H7 (cell line): ENCODE measurements at places on chromosomes 5 and 9. TPM values are rescaled to one million over a fixed set of nuclear protein-coding genes. Genes with fewer than 3 reads are reported as not detected.

GRCh38 chr5:95988877-95989276, 27.2 kb upstream of the ELL2 start:
- DNase-seq = no peak

- no peak for DNase-seq
Measured at GRCh38 chr5:168851902-168852321, 272.7 kb upstream of the PANK3 start.

Gene SLC6A3
- total RNA-seq = 0.07 TPM in 2 replicates

- no peak for DNase-seq
Measured at GRCh38 chr9:447230-448025, 232.8 kb downstream of the DOCK8 start.

DNA sequence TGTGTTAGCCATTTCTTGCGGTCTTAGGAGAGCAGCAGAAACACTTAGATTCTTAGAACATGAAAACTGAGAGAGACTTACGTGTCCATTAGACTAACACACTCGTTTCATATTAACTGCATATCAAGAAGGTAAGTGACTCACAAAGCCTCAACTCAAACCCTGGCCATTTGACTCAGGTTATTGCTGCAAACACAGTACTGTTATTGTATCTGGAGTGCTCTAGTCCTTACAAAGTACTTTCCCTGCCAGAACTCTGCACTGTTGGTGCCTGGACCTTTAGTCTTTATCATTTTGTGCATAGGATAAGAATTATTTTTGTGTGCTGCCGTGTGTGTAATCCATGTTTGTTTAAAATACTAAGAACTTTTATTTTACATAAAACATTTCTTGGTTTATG, 155.7 kb downstream of the FBXL7 start:
- DNase-seq = no peak

Gene IQGAP2
- 36.8 and 80.7 TPM in 2 replicates for total RNA-seq

DNA sequence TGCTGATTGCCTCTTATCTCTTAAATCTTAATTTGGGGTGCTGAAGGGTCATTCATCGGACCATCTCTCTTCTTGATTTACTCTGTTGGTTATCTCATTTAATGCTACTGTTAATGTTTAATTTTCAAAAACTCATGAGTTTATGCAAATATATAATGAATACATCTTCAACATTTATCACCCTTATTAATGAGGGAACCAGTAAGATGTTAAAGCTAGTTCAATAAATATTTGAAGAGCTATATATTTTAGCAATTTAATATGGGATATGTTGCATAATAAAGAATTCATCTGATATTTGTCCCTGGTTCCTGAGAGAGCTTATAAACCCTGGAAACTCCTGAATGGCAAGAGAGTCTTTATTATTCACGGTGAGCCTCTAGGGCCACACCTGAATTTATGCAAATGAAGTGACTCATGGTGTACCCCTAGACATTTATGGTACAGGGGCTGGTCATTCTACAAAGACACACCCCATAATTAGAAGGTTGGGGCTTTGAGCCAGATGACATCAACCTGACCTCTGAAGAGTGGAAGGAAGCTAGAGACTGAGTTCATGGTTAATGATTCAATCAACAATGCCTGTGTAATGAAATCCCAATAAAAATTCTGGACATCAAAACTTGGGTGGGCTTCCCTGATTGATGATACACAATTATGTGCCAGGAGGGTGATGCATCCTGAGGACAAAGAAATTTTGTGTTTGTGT, 339.5 kb upstream of the ZNF608 start:
- DNase-seq = no peak

DNA sequence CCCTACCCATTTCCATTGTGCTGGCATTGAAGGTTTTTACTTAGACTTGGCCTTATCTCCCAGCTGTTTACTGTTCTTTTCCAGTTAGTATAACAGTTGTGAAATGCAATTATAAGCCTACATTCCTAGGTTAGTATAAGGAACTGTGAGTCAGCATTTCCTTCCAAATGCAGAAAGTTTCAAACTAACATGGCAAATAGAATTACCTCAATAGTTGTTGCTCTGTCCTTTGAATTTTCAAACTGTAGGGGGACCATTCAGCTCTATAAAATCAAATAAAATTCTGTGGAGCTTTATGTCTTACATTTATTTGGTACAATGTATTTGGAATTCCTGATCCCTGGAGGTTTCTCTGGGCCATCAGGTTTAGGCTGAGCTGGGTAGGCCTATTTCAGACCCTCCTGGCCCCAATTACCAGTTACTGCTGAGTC, 47.2 kb downstream of the ARHGEF28 start:
- DNase-seq = no peak

- DNase-seq = no peak
Measured at GRCh38 chr9:108297073-108297472, 558.7 kb downstream of the ACTL7B start.

Gene SLC4A9
- total RNA-seq = 0.33 TPM in 1 of 2 replicates, not detected in the other

Gene MPDZ
- total RNA-seq = 22.2 and 30.6 TPM in 2 replicates

- no peak for DNase-seq
Measured at GRCh38 chr5:169944115-169944514, 36.2 kb downstream of the INSYN2B start.

DNA sequence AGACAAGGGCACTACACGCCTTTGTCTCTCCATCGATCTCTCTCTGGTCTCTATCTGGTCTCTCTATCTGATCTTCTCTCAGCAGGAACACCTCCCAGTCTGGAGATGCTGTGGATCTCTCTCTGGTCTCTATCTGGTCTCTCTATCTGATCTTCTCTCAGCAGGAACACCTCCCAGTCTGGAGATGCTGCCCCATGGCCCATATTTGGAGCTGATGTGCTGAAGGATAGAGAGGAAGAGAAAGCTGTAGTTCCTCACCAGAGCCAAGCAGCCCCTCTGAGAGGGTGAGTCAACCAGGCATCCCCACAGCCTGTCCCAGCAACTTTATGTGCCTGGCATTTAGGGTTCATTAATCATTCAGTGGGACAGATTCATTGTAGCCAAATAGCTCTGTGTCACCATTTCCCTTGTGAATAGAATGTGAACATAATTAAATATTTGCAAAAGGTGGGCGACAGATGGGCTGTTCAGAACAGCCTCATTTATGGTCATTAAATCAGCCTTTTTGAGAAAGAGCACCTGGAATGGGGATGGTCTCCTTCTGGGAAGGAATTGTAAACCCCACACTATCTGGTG, 189.3 kb upstream of the MAST4 start:
- no peak for DNase-seq

GRCh38 chr9:131358556-131358955, 35.3 kb upstream of the PRRC2B start:
- DNase-seq = no peak

DNA sequence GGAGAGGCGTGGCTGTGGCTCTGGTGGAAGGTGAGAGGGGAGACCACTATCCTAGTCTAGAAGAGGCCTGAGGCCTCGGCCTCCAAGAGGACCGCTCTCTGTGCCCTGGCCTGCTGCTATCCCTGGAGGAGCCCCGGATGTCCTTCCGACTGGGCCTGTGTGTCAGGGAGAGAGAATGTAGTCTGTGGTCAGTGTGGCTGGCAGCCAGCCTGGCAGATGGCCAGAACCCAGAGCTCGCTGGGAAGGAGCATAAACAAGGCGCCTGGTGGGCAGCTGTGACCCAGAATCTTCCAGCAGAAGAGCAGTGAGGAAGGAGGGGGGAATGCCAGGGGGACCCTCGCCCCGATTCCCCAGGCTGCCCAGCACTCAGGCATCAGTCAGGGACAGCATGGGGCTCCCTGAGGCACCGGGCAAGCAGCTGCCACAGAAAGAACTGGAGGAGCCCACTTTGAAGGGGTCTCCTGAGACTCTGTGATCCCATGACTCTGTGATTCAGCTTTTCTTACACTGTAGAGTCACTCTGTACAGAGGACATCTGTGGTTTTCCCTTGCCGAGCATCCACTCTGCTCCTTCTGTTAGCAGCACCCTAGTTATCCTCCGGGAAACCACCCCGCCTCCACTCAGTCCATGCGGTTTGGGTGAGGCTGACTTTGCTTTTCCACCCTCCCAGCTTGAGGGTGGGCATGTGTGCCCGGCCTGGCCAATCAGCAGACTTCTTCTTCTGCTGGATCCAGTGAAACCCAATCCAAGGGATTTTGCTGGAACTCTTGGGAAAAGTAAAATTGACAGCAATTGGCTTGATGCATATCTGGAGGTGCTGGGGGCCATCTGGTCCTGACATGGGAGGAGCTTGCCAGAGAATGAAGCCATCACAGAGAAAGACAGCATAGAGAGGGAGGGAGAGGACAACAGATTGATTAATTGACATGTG, 46.2 kb upstream of the PWWP2A start:
- DNase-seq = peak; percentile 79

Gene AQP3
- 0.18 and 2.6 TPM in 2 replicates for total RNA-seq

GRCh38 chr9:77763566-77763965, 115.4 kb upstream of the GNA14 start:
- no peak for DNase-seq

DNA sequence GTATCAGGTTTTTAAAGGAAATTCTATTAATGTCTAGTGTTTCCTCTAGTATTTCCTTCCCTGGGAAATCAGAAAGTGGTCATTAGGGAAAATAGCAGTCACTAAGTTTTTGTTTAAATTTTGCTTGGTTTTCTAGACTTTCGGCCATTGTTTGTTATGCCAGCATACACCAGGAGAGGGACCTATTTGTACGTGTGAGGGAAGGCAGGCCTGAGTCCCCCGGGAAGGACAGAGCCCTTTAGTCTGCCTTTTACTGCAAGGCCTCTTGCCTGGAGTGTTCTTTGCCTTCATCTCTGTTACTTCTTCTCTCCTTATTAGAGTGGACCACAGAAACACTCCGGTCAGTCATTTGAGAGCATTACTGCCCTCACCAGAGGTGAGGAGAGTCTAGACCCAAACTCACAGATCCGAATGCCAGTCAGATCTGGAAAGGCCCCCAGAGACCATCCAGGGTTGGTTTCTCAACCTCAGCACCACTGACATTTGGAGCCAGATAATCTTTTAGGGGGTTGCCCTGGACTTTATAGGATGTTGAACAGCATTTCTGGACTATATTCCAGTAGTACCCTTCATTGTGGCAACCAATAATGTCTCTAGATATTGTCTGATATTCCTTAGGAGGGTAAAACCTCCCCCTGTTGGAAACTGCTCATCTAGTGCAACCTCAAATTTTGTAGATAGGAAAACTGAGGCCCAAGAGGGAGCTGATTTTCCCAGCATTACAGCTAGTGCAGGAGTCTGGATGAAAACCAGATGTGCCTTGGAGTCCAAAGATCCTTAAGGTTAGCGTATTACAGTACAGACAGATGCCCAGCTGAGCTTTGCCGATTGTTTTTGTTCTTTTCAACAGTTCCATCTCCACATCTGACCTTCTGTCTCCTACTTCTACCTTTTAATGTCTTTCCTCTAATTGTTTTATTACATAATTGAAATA, 93.0 kb upstream of the NIPAL4 start:
- DNase-seq = peak; percentile 74

- no peak for DNase-seq
Measured at GRCh38 chr5:96149546-96149945, 187.9 kb upstream of the ELL2 start.

GRCh38 chr5:14241141-14241540, 98.0 kb downstream of the TRIO start:
- no peak for DNase-seq

DNA sequence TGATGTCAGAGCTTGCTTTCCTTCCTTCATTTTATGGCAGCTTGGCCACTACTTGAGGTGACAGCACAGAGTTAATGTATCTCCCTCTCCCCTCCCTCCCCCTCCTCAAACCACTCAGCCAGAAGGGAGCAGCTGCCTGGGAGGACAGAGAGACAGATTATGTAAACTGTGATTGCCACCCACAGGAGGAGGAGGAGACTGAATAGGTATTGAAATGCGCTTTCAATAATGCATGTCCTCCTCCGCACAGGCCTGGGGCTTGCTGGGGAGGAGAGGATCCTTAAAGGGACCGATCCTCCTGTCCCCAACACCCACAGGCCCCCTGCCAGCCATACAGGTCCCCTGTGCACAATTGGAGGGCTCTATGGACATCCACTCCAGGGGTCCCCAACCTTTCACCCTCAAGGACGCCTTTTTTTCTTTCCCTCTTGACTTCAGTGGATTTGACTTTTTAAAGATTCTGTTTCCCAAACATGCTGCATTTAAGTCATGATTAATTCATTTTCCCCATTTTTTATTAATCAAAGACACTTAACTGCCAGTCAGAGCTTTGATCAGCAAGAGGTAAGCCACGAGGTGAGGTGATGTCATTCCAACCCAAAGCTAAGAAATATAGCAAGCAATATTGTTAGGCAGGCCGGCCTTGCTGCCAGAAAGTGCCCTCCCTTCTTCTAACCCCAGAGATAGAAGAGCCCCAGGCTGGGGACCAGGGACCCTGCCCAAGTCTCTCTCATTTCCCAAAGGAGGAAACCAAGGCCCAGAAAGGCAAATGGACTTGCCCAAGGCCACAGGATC, 47.5 kb upstream of the CPLX2 start:
- peak; percentile 87 for DNase-seq

Gene SLC1A3
- 48.8 and 58.9 TPM in 2 replicates for total RNA-seq

Gene LCN15
- total RNA-seq = 0.18 TPM in 1 of 2 replicates, not detected in the other

GRCh38 chr5:79936646-79937216, 54.3 kb downstream of the MTX3 start:
- DNase-seq = no peak

GRCh38 chr9:75438716-75439115, 350.4 kb downstream of the OSTF1 start:
- no peak for DNase-seq
